NCI-H526 (cell line): ENCODE measurements at places on chromosomes 13 and 19.

DNA sequence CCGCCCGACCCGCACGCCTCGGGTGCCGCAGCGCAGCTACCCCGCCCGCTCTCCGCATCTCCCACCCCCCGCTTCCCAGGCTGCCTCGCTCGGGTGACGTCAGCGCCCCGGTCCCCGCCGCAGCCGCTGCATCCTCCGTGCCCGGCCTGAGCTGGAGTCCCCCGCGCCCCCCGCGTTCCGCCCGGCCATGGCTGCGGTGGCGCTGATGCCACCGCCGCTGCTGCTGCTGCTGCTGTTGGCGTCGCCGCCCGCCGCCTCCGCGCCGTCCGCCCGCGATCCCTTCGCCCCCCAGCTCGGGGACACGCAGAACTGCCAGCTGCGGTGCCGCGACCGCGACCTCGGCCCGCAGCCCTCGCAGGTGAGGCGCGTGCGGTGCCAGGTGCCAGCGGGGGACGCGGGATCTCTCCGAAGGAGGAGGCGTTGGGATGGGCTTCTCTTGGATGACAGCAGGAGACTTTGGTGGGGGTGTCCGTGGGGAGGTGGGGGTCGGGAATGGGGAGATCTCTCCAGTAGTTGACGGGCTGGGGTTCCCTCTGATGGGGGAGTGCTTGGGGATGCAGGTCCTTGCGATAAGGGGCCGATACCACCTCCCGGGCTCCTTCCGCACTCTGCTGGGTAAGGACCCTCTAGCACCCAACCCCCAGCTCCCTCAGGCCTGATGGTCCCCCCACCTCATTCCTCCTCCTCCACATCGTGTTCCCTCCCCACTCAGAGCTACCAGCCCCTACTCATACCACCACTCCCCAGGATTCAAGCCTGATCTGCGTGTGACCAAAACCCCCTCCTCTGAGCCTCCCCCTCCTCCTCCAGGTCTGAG, at the start of gene TMEM59L:
TMEM59L (plus strand) TSS at position 99 of the 817 bp plus-strand sequence; CDS start at position 188, 89 bp downstream.
- no peak for DNase-seq

- peak; percentile 43 for DNase-seq
These were observed at the start of gene B3GNT8 for GRCh38 chr19:41426952-41427646. Gene B3GNT8, minus strand, starts transcription at chr19:41427374. Its CDS starts 596 bp downstream, at chr19:41426778.

- DNase-seq, result peak; percentile 68
These were observed 81.4 kb downstream of the IRS2 start for GRCh38 chr13:109704771-109705635.

GRCh38 chr13:86142080-86142479, 342.9 kb upstream of the SLITRK6 start:
- DNase-seq, result no peak

- DNase-seq, result no peak
These were observed 138.6 kb downstream of the MIPEP start for GRCh38 chr13:23750383-23751121.

DNA sequence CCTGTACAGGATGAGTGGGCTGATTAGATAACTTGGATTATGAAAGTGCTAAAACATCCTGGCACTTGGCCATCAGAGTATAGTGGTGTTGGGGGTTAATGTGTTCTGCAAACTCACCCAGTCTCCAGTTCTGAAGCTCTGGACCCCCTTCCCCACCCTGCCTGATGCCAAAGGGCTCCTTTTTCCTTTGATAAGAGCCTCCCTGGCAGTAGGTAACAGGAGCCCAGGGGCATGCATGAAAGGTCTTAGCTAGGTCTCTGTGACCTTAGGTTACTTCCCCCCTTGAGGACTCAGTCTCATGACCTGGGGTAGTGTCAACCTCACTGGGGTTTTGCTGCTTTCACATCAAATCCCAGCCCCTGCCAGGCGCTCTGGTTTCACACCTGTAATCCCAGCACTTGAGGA, 2.5 kb downstream of the RPS28 start:
- no peak for DNase-seq

DNA sequence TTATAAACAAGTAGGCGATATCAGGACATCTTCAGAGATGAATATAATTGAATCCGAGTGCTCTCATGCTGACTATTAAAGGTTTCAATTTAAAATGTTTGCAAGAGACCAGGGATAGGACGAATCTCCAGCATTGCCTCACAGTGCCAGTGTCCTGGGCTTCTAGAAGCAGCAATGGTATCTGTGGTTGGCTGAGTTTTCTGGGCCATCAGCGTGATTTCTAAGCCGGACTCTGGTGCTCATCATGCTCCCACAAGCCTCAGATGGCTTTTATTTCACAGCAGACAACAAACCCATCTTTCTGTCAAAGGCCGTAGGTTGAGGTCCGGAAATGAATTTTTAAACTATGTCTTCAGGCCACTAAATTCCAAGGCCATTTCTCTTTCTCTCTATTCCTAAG, 187.7 kb downstream of the FOXO1 start:
- no peak for DNase-seq

- no peak for DNase-seq
These were observed 49.3 kb downstream of the LIG4 start for GRCh38 chr13:108166078-108166477.

DNA sequence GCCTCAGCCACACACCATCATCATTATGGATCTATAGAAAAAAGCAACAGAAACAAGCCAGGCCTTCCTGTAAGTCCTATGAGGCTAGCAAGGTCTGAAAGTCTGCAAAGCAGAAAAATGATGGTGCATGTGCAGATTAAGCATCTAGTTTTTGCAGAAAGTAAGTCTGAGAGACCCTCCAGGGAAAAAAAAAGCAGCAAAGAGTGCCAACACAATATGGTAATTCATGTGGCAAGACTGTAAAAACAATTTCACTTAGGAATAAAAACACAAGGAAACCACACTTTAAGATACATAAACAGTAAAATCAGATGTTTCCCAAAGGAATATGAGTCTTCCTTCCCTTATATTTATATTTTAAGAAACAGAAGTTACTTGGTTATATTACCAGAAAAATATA, 112.3 kb upstream of the FBXL3 start:
- DNase-seq, result no peak

DNA sequence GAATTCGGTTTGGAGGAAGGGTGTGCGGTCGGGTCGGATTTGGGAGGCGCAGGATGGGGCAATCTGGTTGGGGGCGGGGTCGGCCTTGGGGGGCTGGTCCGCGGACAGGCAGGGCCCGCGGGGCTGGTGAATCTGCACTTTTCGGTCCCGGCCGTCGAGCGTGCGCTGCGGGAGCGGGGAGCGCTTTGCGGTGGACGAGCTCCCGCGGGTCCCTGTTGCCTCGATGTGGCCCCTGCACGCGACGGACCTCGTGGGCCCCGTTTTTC, 11.9 kb downstream of the PEAK3 start:
- no peak for DNase-seq

- DNase-seq, result no peak
These were observed 17.3 kb downstream of the ZNF229 start for GRCh38 chr19:44430956-44431355.

DNA sequence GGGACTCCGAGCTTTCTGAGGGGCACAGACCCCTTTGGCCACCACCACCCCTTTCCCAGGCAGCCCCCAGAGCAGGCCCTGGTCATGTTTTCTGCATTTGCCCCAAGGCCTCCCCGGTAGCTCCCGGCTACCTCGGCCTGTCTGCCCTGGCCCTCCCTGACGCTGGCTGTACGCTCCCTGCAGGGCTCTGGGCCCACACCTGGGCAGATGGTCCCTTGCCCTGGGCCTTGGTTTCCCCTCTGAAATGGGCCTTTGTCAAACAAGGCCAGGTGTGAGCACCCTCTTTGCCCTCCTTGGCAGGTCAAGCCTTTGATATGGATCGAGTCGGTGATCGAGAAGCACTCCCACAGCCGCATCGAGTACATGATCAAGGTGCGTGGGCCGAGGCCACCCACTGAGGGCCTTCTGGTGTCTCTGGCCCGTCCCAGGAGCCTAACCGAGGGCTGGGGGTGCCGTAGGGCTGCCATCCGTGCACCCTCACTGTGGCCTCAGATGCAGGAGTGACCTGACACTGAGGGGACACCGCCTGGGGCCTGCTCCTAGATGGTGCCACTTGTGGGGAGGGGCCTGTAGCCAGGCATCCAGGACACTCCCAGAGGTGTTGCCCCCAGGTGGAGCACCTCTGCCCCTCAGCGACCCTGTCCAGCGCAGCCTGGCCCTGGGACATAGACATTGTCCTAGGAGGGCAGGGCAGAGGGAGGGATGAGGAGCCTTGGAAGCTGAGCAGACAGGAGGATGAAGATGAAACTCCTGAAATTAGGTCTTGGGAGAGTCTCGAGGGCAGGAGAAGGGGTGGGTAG, 30.3 kb downstream of the AP1M1 start:
- DNase-seq, result no peak

- no peak for DNase-seq
These were observed 341.3 kb downstream of the SPRY2 start for GRCh38 chr13:79999601-80000000.

DNA sequence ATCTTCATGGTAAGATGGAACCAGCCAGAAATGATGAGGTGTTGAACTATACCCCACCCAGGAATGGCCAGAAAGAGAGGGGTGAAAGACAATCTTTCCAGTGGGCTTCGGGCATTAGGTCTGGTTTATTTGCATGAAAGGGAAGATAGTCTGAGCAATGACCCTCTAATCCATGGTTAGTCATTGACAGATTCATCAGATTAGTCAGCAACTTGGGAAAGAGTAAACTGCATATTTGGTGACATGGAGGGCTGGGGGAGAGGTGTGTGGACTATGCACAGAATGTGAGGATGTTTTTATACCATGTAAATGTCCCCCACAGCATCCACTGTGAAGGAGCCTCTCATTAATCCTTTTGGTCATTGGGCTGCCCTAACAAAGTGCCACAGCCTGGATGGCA, 30.1 kb upstream of the USP12 start:
- no peak for DNase-seq

DNA sequence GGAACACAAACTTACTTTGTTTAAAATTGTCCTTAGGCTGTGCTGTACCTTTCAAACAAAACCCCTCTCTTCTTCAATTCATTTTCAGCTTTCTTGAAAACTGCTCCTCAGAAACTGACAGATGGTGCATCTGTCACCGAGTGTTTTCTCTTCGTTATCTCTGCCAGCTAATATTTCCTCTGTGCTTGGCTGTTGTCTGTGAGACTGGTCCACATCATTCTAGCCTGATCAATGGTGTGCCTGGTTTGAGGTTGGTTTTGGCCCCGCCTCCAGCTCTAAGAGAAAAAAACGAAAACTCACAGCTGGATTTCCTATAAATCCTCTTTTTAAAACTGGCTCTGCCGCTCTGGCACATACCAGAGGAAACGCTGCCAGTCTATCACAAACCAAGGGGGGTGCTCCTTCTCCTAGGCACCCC, 79.7 kb downstream of the STARD13 start:
- DNase-seq, result no peak

GRCh38 chr19:32373585-32374295, 28.3 kb downstream of the ZNF507 start:
- DNase-seq, result peak; percentile 86

GRCh38 chr13:65330287-65330686, 1899.8 kb downstream of the PCDH9 start:
- DNase-seq, result no peak

DNA sequence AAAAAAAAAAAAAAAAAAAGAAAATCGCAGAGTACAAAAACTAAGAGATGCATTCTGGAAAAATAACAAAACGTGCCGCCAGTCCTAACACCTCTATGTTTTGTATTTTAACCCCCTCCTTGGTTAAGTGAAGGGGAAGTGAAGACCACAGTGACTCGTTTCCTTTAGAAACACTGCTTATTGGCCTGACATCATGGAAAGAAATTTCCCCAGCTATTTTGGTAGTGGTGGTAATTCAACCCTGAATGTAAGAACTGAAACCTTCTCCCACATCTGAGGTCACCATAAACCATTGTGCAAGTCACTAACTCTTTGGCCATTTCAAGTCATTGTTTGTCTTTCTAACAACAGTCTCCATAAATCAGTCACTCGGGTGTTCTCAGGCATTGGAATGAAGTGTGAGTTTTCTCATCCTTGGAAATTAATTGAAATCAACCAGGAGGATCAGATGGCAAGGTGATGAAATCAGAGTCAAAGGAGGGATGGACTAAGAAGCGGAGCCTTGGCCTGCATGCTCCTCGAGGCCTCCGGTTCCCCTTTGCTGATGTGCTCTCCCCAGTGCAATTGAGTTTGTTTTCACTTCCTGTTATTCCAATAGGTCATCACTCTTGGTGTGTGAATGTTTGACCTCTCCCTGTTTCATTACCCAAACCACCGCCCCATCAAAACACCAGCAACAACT, 443.9 kb downstream of the FGF9 start:
- no peak for DNase-seq

- no peak for DNase-seq
These were observed 103.7 kb downstream of the LACC1 start for GRCh38 chr13:43983373-43983772.

DNA sequence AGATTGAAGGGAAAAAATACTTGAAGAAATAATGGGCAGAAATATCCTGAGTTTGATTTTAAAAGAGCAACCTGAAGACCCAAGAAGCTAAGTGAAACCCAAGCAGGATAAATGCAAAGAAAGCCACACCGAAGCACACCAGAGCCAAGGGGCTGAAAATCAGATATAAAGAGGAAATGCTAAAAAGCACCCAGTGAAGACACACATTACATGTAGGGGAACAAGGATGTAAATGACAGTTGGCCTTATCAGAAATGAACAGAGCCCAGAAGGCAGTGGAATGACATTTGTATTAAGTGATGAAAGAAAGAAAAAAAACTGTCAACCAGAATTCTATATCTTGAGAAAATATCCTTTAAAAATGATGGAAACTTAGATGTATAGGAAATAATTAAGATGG, 139.1 kb downstream of the SLC7A1 start:
- no peak for DNase-seq

DNA sequence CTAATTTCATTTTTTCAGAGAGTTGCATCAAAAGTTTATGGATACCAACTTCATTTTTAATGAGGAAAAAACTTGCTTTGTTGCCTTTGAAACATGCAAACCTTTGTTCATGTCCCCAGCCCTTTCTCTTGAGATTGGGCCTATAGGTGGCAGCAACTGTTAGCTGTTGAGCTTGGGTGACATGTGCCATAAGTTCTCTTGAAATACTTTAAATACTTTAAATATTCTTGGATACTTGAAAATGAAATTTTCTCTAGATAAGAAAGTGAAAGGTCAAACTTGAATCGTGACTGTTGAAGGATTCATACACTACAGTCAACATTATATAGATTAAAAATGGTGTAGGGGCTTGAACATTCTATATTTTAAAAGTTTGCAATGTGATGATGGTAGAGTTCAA, 294.9 kb downstream of the NDFIP2 start:
- DNase-seq, result peak; percentile 17

DNA sequence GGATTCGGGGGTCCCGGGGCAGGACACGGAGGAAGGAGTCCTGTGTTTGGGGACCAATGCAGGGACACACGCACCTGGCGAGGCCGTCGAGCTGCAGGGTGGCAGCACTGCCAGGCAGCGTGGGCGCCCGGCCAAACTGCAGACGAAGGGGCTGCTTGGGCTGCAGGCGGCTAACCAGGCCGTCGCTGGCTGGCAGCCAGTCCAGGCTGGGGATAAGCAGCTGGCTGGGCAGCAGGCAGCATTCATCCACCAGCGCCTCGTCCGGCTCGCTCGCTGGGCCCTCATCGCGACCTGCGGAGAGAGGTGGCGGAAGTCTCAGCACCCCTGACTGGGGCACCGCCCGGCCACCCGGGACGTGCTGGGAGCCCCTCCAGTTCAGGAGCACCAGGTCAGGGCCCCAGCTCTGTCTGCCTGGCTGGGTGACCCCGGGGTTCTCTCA, 11.5 kb downstream of the CFD start:
- DNase-seq, result no peak
